Calu3 (cell line): ENCODE measurements at places on chromosomes 5 and 9. TPM values are rescaled to one million over a fixed set of nuclear protein-coding genes. Genes with fewer than 3 reads are reported as not detected.

DNA sequence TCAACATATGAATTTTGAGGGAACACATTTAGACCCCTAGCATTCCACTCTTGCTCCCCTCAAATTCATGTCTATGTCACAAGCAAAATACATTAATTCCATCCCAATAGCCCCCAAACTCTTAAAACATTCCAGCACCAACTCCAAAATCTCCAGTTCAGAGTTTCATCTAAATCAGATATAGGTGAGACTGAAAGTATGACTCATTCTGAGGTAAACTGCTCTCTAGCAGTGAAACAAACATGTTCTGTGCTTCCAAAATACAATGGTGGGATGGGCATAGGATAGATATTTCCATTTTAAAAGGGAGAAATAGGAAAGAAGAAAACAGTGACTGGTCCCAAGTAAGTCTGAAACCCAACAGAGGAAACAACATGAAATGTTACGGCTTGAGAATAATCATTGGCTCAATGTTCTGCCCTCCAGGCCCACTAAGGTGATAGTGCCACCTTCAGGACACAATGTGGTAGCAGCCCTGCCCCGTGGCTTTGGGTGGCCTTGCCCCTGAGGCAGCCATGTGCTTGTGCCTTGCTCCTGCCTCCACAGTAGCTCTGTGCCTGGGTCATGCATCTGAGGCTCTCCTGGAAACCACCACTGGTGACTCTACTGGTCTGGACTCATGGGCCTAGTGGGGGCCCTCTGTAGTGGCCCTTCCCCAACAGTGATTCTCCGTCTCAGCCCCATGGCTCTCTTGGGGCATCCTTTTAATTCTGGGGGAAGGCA lies 36.4 kb upstream of the IPPK start:
- peaks cover 19% of the 10 kb centered on the region for H3K4me1 ChIP-seq
- H3K27me3 ChIP-seq = no peaks in the 10 kb centered on the region
- peak overlapping the region; percentile 95 for H3K27ac ChIP-seq
- no peak overlapping the region for H3K4me3 ChIP-seq
- H3K36me3 ChIP-seq = peaks cover 6% of the 10 kb centered on the region

DNA sequence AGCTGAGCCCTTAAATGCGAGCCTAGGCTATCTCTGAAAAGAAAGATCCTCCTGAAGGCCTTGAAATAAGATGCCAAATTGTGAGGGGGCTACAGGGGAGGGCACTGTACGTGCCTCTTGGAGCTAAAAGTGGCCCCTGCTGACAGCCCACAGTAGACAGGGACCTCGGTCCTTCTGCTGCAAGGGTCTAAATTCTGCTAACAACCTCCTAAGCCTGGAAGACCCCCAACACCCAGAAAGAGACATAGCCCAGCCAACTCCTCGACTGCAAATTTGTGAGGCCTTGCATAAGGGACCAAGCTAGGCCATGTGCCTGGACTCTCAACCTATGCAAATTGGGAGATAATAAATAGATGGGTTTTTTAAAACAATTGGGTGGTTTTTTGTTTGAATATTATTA lies 54.7 kb downstream of the UBE2QL1 start:
- no peak overlapping the region for H3K27ac ChIP-seq
- H3K36me3 ChIP-seq = no peaks in the 10 kb centered on the region
- no peak for DNase-seq
- H3K27me3 ChIP-seq = peaks cover 32% of the 10 kb centered on the region

- no peaks in the 10 kb centered on the region for H3K36me3 ChIP-seq
- H3K4me3 ChIP-seq = no peak overlapping the region
- H3K27ac ChIP-seq = no peak overlapping the region
- H3K4me1 ChIP-seq = no peaks in the 10 kb centered on the region
- peaks cover 30% of the 10 kb centered on the region for H3K27me3 ChIP-seq
Measured at GRCh38 chr9:2271426-2271825, 256.3 kb downstream of the SMARCA2 start.

GRCh38 chr5:150164211-150164980 lies 2.2 kb upstream of the CDX1 start:
- no peak overlapping the region for H3K27ac ChIP-seq
- DNase-seq = no peak
- peaks cover 12% of the 10 kb centered on the region for H3K27me3 ChIP-seq
- no peaks in the 10 kb centered on the region for H3K36me3 ChIP-seq
- peaks cover 26% of the 10 kb centered on the region for H3K4me1 ChIP-seq
- H3K4me3 ChIP-seq = no peak overlapping the region

DNA sequence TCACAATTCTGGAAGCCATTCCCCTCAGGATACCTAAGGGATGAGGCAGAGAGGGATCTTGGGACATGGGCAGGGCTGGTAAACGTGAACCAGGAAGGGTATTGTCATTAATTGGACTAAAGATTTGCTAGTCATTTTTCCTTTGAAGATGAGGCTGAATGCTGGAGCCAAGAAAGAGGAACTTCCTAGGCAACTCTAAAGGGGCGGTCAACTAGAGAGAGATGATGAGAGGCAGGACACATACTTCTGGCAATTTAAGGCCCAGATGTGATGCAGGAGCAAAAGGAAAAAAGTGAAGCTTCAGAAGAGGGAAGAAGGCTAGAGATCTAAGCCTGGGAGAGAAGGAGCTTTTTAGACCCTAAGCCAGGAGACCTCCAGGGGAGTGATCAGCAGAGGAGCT lies 5.6 kb downstream of the GBA2 start:
- H3K27me3 ChIP-seq = no peaks in the 10 kb centered on the region
- H3K27ac ChIP-seq = no peak overlapping the region
- H3K4me1 ChIP-seq = peaks cover 20% of the 10 kb centered on the region

DNA sequence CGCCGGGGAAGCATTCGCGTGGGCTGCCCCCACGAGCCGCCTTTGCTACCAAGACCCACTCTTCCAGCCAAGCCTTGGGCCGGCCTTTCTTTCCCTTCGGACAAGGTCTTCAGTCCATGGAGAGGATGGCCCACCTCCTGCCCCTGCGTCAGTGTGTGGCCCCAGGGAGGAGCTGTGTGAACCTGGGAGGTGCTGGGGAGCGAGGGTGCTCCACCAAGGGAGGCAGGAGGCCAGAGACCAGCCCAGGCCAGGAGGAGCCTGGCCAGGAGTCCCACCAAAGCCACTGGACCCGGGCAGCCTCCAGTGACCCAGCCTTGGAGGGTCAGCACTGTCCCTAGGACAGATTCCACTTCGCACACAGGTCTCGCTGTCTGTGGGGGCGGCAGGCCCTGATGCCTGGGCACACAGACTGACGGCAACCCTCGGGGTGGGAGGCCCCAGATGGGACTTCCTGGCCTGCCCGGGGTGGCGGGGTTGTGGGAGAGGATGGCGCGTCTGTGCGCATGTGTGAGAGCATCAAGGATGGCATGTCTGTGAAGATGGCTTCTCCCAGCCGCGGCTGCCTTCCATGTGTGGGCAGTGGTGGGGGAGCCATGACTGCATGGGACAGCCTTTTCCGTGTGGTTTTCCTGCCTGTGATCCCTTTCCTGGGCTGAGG lies 113.3 kb upstream of the LPCAT1 start:
- no peak overlapping the region for H3K4me3 ChIP-seq
- no peak overlapping the region for H3K27ac ChIP-seq
- peaks cover 19% of the 10 kb centered on the region for H3K36me3 ChIP-seq
- no peak for DNase-seq
- peaks cover 6% of the 10 kb centered on the region for H3K4me1 ChIP-seq
- H3K27me3 ChIP-seq = peaks cover 65% of the 10 kb centered on the region

Gene KIF24
- total RNA-seq = 4.1 and 4.2 TPM in 2 replicates

Gene MYOT
- not detected in 2 replicates for total RNA-seq

Gene SPINK6
- not detected in 2 replicates for total RNA-seq

Gene TMOD1
- total RNA-seq = 0.14 and 0.15 TPM in 2 replicates

Gene WDR38
- total RNA-seq = not detected in 2 replicates

Gene GABRA6
- total RNA-seq = not detected in 2 replicates
